ENCODE measurements at places on chromosomes 5 and 9.

- no peak for DNase-seq
These were observed 11.8 kb downstream of the HDHD3 start for GRCh38 chr9:113364951-113365350.

DNA sequence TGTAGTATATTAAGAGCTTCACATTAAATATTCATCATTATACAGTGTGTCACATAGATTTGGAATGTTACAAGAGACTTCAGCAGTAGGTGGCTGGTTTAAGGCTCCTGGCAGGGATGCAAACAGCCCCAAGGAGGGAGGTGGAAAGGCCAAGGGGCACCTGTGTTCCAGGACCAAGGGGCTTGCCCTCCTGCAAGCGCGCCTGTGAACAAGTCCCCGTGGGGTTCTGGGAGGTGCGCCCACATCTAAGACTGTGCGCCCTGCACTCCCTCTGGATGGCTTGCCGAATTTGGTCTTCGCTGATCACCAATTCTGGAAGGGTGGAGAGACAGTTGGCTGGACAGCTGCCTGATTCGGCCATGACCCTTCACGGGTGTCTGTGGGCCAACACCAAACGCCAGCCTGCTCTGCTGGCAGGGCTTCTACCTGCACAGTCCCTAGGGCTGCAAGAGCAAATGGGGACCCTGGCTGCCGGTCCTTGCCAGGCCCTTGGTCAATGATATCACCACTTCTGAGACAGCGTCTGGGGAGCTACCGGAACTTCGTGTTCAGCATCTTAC lies 12.1 kb upstream of the SLC25A51 start:
- no peak for DNase-seq

GRCh38 chr5:31614151-31615020 lies 24.5 kb upstream of the PDZD2 start:
- DNase-seq = peak; percentile 33

- DNase-seq = no peak
These were observed 131.2 kb upstream of the ANKH start for GRCh38 chr5:15002791-15003190.

DNA sequence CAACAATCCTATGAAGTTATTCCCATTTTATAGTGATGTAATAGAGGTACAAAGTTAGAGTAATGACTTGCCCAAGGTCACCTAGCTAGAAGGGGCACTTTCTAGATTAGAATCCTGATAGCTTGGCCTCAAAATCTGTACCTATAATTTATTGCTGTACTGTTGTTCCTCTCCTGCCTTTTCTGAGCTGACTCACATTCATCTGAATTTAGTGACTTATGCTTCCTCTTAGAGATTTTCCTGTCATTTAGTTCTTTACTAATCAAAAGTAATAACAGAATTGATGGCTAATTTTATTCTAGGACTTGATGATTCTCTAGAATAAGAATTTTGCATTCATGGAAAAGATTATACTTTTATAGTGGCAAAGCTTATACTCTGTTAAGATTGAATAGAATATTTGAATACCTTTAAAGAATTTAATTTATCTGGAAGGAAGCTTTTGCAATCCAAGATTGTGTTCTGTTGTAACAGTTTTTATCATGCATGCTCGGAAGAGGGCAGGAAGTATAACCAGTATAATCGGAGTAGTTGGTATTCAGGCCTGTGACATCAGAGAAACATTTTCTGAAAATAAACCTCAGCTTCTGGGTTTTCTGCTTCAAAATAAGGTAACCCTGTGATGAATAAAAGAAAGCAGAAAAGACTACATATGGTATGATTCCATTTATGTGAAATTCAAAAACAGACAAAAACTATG lies 21.3 kb downstream of the CYSTM1 start:
- no peak for DNase-seq

GRCh38 chr5:178699681-178700253 lies 30.7 kb downstream of the ZNF354A start:
- DNase-seq = peak; percentile 23

- no peak for DNase-seq
These were observed 1716.1 kb upstream of the C9orf72 start for GRCh38 chr9:29289365-29289764.

GRCh38 chr5:99644822-99645221 lies 716.0 kb upstream of the CHD1 start:
- DNase-seq = no peak

- peak; percentile 80 for DNase-seq
These were observed 427.9 kb downstream of the KCTD16 start for GRCh38 chr5:144598451-144599068.

DNA sequence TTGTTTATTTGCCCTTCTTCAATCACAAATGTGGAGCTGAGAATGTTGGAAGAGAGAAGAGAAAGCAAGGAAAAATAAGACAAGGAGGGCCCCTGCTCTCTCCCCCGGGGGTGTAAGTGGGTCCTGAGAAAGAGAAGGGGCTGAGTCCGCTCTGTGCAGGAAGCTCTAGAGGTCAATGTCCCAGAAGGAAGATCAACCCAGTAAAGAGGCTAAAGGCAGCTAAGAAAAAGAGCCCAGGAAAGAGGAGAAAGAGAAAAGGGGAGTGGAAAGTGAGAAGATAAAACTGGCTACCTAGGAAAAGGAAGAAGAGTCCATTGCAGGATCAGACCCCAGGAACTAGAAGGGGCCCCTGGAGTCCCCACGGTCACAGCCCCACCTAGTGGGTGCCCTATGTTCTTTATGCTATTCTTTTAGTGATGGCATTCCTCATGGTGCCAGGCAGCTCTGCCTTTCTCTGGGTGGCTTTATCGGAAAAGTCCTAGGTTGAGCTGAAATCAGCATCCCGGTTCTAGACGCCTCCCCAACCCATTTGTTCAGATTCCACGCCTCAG lies 583.4 kb downstream of the ACTL7B start:
- DNase-seq = peak; percentile 54

- DNase-seq = no peak
These were observed 808.4 kb downstream of the CDH18 start for GRCh38 chr5:19179571-19179970.

DNA sequence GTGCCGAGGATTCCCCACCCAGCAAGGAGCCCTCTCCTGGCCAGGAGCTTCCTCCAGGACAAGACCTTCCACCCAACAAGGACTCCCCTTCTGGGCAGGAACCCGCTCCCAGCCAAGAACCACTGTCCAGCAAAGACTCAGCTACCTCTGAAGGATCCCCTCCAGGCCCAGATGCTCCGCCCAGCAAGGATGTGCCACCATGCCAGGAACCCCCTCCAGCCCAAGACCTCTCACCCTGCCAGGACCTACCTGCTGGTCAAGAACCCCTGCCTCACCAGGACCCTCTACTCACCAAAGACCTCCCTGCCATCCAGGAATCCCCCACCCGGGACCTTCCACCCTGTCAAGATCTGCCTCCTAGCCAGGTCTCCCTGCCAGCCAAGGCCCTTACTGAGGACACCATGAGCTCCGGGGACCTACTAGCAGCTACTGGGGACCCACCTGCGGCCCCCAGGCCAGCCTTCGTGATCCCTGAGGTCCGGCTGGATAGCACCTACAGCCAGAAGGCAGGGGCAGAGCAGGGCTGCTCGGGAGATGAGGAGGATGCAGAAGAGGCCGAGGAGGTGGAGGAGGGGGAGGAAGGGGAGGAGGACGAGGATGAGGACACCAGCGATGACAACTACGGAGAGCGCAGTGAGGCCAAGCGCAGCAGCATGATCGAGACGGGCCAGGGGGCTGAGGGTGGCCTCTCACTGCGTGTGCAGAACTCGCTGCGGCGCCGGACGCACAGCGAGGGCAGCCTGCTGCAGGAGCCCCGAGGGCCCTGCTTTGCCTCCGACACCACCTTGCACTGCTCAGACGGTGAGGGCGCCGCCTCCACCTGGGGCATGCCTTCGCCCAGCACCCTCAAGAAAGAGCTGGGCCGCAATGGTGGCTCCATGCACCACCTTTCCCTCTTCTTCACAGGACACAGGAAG lies 120.2 kb downstream of the RGS3 start:
- no peak for DNase-seq

DNA sequence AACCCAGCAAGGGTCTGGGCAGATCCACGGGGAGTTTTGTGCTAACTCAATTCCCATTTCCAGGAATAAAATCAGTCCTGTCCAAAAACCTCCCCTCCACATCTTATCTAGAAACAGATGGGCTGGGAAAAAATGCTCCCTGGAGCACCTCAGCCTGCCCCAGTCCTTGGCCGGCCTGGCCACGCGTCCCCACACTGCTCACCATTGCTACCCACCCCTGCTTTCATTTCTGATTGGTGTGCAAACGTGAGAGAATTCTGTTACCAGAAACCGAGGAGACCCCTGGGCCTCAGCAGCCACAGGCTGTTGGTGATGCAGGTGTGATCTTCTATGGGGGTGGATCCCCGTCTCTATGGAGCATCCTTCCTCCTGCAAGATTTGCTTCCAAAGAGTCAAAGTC lies 38.0 kb upstream of the OLFM1 start:
- no peak for DNase-seq

- no peak for DNase-seq
These were observed 145.7 kb upstream of the KLF4 start for GRCh38 chr9:107635101-107635802.

DNA sequence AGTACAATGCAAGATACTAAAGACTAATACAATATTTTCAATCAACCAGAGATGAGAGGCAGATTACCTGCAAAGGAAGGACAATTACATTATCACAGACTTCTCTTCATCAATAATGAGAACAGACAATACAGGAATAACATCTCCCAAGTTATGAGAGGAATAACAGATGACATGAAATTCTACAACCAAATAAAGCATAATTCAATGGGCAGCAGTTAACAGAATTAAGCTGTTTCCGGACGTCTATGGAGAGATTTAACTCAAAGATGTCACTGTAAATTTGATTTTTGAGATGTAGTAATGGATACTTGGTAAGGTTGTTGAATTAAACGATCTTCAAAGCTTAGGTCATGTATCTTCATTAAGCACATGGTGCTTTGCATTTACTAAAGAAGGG lies 19.8 kb upstream of the PARP8 start:
- no peak for DNase-seq

GRCh38 chr5:74685979-74686631 lies 1.1 kb downstream of the HEXB start:
- peak; percentile 23 for DNase-seq

- DNase-seq = no peak
These were observed 35.9 kb upstream of the SLC1A3 start for GRCh38 chr5:36570301-36571095.

GRCh38 chr9:114266969-114267368 lies 55.9 kb upstream of the ORM1 start:
- no peak for DNase-seq

- no peak for DNase-seq
These were observed 232.5 kb upstream of the PRR16 start for GRCh38 chr5:120231563-120231962.

DNA sequence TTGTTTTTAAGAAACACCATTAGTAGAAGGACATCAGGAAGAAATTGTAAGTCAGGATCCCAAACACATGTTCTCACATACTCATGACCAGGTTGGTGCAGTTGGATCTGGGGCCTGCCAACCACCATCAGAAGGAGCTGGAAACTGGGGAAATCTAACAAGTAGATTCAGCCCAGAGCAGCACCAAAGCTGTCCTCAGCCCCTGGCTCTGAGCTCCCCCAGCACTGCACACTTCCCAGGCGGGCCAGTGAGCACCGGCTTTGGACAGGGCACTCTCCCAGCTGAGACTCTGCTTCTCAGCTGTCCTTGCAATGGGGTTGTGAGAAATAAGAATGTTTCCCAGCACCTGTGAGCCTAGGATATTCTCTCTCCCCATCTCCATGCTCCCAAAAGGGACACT lies 162.5 kb downstream of the PAX5 start:
- DNase-seq = no peak

- no peak for DNase-seq
These were observed 41.7 kb upstream of the GLDC start for GRCh38 chr9:6687180-6687579.

DNA sequence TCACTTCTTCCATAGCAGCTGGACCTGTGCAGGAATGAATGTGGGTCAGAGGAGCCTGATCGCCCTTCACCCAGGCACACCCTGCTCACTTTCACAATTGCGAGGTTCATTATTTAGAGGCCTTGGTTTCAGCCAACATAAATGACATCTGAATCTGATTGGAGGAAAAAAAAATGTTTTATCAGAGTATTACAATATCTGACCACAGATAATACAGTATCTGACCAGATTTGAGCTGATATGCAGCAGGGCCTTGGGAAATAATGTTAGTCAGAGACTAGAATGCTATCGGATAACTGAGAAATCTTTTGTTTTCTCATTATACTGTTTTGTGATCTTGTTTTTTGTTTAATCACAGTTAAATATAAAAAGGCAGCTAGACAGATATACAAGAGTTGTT lies 7.7 kb downstream of the ICE1 start:
- DNase-seq = no peak

DNA sequence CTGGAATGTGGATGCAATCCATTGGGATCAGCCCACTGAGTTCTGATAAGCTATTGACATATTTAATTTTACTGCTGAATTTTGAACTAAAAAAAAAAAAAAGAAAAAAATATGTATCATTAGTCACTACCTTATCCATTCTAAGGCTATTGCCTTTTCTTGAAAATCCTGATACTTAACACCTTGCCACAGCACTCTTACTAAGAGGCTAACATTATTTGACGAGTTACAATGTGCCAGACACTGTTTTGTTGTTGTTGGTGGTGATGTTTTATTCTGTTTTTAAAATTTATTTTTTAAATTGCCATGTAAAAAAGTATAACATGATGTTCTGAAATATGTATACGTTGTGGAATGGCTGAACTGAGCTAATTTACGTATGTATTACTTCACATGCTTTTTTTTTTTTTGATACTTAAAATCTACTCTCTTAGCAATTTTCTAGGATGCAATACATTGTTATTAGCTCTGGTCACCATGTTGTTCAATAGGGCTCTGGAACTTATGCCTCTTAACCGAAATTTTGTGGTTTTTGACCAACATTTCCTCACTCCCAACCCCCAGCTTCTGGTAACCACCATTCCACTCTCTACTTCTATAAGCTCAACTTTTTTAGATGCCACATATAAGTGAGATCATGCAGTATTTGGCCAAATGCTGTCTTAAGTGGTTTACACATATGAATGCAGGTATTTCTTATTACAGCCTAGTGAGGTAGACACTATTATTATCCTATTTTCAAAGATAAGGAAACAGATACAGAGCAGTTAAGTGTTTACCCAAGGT lies 134.8 kb upstream of the PCA3 start:
- DNase-seq = no peak

DNA sequence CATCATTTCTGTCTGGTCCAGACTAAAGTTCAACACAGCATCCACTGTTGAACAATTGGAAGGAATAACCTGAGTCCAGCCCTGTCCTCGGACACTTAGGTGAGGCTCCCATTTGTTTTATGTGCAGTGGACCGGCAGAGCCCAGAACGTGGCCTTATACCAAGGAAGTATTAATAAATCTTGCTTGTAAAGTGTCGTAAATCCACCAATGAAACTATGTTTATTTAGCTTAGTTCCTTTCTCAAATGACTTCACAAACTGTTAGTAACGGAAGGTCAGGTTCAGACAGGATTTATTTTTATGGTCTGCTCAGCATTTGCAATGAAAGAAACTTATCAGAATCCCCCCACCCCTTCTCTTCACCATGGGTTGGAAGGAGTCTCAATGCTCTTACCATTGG lies 149.5 kb downstream of the PCSK1 start:
- DNase-seq = no peak

- DNase-seq = no peak
These were observed 360.8 kb upstream of the PANK3 start for GRCh38 chr5:168939887-168940544.

Measured in ELF-1 (cell line).